KG1 (cell line): ENCODE measurements at places on chromosomes 3 and 15.

- no peak for DNase-seq
These were observed 902 bp downstream of the TMEM44 start for GRCh38 chr3:194632226-194632808.

- DNase-seq: no peak
These were observed 35.7 kb upstream of the BCL6 start for GRCh38 chr3:187781001-187781400.

- DNase-seq: no peak
These were observed 73.2 kb downstream of the SLC12A8 start for GRCh38 chr3:125139386-125139785.

- DNase-seq: no peak
These were observed 693.8 kb downstream of the NAALADL2 start for GRCh38 chr3:175552929-175553328.

DNA sequence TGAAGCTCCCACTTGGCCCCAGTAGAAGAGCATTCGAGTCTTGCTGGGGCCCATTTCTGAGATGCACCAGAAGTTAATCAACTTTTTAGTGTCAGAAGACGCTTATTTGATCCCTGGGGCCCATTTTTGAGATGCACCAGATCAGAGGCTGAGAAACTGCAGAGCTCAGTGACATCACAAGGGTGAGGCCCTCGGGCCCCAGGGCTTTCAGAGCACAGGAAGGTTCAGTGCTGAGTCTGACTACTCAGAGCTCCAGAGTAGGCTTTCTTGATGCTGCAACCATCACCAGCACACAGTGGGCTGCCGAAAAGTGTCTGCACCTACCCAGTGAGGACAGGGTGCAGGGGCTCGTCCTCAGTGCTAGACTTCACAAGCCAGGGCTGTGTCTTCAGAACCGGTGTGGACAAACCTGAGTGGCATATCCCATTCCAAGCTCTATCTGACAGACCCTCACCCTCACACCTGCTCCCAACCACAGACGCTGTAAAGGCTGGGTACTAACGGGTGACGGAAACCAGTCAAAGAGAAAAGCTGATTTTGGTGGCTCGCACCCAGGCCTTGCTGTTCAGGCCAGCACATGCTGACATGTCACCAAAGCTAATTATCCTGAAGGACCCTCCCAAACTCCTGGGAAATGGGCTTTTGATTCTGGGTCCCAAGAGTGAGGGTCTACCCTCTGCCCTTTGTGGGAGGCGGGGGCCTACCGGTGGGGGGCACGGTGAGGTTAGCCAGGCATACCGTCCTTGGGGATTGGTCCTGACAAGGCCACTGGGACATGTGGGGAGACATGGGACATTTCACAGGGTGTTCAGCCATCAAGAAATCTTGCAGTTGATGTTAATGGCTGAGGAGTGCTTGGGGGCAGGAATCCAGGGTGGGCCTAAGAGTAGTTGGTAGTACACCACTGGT is 83.0 kb downstream of the PDCD6IP start:
- no peak for DNase-seq

- no peak for DNase-seq
These were observed 6.3 kb downstream of the THBS1 start for GRCh38 chr15:39587096-39587721.

GRCh38 chr3:133452641-133453319 is 52.9 kb downstream of the BFSP2 start:
- DNase-seq: no peak

- no peak for DNase-seq
These were observed 67.1 kb downstream of the PIK3CB start for GRCh38 chr3:138767498-138768104.

GRCh38 chr3:11565932-11566331 is 77.8 kb downstream of the VGLL4 start:
- no peak for DNase-seq

DNA sequence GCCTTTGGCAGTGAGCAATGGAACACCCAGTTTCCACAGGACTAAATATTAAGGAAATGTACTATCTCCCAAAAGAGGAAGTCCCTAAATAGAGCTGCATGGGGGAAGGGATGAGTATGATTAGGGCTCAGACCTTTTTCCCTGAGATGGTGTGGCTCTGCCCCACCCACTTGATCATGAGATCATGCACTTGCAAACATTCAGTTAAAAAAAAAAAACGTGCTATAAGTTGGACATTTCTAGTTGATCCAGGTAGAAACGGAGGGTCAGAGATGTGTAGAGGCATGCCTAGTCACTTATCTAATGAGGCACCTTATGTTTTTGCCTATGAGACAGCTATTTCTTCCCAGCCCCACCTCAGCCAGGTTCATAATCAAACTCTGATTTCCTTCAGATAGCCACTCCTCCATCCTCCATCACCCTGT is 24.5 kb upstream of the SSR3 start:
- DNase-seq: no peak
